Brain microvascular endothelial cell (primary cell): ENCODE measurements at places on chromosomes 5 and 9.

- no peak for DNase-seq
Observed at GRCh38 chr5:134592141-134592746, 40.4 kb downstream of the SAR1B start.

GRCh38 chr5:37519807-37520206 is 140.7 kb downstream of the WDR70 start:
- no peak for DNase-seq

DNA sequence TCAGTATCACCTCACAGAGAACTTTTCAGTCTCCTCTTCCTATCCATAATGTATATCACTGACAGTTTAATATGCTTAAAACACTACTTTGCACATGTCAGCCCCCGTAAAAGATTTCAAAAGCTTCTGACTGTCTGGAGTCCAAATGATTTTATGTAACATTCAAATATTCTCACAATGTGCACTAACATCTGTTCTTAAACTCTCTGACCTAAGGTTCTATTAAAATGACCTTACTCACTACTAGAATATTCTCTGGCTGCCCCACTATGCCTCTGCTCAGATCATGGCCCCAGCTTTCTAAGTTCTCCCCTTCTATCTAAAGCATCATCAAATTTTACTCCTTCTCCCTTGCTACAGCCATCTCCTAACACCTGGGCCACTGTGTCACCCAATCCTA is 52.5 kb downstream of the AP3B1 start:
- no peak for DNase-seq

DNA sequence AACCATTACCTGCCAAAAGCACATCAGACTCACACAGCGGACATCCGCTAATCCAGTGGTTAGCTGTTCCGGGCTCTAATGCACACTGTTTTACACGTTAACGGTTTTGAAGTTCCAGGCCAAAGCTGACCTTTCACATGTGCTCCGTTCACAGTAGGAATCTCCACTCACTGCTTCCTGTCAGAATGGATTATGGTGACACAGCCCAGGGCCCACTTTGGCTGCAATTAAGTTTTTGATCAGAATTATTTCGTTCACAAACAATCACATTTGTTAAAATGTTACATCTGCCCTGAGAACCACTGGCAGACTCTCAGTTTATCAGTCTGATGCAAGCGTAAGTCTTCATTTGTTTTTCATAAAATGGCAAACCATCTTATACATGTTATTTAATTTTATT is 30.2 kb upstream of the CATSPER3 start:
- no peak for DNase-seq

DNA sequence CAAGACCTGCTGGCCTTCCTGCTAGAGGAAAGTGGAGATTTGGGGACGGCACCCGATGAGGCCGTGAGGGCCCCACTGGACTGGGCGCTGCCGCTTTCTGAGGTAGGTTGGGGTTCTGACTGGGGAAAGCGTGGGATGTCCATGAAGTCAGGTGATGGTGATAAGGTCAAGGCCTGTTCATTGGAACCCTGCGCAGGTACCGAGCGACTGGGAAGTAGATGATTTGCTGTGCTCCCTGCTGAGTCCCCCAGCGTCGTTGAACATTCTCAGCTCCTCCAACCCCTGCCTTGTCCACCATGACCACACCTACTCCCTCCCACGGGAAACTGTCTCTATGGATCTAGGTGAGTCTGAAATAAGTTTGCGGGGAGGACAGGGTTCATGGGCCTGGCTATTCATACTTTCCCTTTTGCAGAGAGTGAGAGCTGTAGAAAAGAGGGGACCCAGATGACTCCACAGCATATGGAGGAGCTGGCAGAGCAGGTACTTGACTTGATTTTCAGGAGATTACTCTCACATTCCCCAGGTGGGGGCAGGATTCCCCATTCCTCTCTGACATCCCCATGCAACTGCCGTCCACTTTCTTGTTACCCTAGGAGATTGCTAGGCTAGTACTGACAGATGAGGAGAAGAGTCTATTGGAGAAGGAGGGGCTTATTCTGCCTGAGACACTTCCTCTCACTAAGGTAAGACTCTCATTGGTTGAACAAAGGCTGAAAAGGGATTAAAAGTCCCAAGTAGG is 505 bp downstream of the CREB3 start:
- DNase-seq, result peak; percentile 52

GRCh38 chr9:87402537-87402936 is 95.1 kb upstream of the DAPK1 start:
- DNase-seq, result no peak
